CD4-positive, alpha-beta T cell (primary cell): ENCODE measurements at places on chromosomes 5 and 9.

DNA sequence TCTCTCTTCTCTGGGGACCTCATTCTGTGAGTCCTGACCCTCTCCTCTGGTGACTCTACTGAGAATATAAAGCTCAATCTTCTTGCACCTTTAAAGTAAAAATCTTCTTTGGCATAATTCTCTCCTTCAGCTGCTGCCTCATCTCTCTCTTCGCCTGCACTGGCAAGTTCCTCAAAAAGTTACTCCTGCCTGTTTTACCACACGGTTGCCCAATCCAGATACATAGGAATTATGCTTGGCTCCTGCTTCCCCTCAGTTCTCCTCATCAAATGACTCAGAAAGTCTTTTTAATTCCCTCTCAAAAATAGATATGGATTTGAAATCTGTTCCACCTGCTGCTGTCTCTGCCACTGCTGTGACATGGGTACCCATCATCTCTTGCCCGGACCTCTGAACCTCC is 14.4 kb upstream of the HRCT1 start:
- no peak for DNase-seq

DNA sequence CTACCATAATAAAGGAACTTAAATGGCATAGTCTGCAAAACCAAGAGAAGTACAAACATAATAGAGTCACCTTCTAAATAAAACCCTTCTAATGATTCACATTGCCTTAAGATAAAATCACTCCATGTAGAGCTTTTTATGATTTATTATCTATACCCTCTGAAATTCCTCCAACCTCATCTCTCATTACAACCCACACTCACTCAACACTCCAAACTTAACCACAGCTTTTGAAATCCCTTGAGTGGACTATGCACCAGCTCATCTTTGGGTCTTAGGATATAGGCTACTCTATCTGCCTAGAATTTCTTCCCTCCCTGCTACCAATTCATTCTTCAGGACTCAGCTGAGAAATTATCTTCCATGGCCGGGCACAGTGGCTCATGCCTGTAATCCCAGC is 122.5 kb downstream of the CETN3 start:
- DNase-seq, result no peak

DNA sequence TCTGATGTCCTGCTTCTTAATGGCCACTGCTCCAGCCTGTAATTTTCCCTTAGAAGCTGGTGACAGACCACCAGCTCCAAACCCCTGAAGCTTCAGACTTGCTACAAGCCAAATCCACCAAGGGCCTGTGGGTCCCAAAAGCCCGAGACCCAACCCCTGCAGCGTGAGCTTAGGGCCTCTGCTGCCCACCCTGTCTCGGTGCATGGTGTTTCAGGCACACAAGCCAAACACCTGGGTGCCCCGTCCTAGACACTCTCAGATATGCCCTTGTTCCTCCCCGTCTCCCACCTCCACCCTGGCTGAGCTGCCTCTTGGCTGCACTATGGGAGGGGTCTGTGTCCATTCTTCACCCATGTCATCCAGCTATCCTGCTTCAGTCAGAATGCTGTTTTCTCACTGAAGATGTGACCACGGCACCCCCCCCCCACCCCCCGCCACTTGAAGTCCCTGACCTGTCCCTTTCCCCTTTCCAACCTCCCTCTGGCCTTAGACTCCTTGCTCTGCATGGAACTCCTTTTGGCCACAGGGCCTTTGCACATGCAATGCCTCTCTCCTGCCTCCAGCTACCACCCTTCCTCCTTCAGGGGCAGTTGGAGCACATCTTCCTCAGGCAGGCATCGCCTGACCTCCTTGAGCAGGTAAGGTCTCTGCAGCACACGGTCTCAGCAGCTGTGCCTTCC is 55.8 kb downstream of the ZNF354C start:
- DNase-seq, result peak; percentile 11

- no peak for DNase-seq
These were observed 443.1 kb upstream of the ZNF608 start for GRCh38 chr5:125189531-125189941.
